ENCODE measurements at places on chromosomes 1 and 21.

GRCh38 chr1:78061825-78062523 lies 16.2 kb downstream of the GIPC2 start:
- DNase-seq, result no peak

DNA sequence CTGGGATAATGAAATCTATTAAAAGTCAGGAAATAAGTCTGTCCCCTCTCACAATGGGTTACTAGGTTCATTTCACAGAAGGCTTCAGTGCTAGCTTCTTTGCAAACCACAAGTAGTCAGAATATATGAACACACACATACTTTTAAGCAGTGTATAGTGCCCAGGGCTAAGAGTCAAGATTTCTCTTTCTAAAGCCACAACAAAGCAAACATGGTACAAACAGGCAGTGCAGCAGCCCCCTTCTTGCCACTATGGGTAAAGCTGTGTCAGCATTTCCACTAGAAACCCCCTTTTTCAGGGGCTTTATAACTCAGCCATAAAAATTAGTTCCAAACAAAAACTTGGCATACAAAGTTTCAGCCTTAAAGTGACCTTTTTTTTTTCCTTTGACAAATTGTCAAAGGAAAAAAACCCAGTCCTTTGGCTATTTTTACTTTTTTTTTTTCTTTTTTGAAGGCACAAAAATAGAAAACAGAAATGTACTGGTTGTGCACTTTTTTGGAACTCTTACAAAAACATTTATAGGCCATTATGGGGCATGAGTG lies 315.4 kb downstream of the LMO4 start:
- DNase-seq, result no peak

GRCh38 chr21:33836408-33836807 lies 79.2 kb downstream of the ATP5PO start:
- no peak for DNase-seq

DNA sequence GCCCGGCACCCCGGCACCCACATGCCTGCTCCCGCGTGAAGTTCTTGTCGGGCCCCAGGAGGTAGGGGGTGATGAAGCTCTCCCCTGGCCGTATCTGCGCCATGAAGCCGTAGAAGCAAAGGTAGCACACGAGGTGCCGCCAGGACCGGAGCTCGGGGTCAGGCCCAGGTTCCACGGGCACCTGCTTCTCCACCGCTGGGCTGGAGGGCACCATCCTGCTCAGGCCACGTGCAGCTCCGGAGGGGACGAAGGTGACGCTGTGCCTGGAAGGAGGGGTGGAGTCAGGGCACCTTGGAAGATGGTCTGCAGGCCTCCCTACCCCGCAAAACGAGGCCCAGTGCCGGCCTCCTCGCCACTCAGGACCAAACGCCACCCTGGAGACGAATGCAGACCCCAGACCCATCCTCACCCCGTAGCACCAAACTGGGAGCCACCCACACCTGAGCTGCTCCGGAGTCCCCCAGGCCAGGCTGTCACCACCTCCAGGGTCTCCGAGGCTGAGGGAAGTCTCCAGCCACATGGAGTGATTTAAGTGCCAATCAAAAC lies 4.4 kb downstream of the SLC19A1 start:
- DNase-seq, result no peak

GRCh38 chr1:51799372-51799771 lies 79.2 kb downstream of the NRDC start:
- DNase-seq, result no peak

DNA sequence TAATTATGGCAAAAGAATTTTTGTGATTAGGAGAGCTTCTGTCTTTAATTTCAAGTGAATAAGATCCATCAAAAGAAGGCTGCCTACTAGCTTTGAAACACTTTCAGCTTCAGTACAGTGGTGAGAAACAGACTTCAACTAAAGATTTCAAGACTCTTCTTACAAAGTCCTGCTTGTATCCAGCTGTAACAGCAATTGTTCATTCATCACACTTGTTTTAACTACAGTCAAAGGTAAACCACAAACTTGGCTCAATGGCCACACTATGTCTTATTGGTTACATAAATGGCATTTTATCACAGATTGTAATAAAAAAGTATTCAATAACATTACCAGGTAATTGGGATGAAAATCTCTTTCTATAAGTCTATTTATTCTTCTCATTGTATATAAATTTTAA lies 59.2 kb downstream of the WARS2 start:
- DNase-seq, result no peak

DNA sequence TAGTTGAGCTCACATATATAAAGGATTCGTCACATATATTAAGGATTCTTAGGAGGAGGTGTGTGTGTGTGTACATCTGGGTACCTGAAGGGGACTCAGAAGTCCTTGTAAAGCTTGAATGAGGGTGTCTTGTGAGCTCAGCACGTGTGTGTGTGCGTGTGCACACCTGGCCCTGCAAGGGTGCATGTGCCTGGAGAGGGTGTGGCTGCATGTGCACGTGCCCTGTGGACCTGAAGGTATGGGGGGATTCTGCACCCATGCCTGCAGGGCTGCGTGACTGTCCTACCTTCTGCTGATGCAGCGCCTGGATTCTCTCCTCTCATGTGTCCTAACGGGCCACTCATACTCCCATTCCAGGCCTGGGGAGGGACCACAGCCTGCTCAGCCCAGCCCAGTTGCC lies 24.0 kb downstream of the EPHA8 start:
- DNase-seq, result no peak

- DNase-seq, result no peak
These were observed 7.1 kb upstream of the TBX19 start for GRCh38 chr1:168273575-168273974.

DNA sequence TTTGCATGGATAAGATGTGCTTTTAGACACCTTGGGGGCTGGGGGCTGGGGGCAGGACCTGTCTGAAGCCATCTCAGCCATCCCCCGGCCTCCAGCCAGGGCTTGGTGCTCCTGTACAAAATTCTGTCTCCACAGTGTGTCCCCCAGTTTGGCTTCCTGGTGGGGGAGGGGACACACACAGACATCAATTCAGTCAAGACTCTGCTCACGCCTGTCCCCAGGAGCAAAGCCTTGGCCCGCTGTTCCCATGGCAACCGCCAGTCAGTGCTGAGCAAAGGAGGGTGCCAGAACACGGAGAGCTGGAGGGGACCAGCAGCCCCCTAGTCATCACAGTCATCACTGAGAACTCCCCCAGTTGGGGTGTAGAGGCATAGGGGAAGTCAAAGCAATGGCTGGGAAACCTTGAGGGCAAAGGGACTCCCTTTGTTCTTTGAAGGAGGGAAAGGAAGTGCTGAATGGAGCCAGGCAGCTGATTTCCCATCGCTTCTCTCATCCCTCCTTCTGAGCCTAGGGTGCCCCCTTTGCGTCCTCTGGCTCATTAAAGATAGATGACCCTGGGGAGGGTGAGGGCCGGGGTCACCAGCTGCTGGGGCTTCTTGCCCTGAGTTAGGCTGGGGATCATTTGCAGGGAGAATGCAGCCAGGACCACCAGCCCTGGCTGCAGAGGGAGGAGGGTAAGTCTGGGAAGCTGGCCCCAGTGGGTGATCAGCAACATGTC lies 134.9 kb upstream of the IPO9 start:
- DNase-seq, result no peak

DNA sequence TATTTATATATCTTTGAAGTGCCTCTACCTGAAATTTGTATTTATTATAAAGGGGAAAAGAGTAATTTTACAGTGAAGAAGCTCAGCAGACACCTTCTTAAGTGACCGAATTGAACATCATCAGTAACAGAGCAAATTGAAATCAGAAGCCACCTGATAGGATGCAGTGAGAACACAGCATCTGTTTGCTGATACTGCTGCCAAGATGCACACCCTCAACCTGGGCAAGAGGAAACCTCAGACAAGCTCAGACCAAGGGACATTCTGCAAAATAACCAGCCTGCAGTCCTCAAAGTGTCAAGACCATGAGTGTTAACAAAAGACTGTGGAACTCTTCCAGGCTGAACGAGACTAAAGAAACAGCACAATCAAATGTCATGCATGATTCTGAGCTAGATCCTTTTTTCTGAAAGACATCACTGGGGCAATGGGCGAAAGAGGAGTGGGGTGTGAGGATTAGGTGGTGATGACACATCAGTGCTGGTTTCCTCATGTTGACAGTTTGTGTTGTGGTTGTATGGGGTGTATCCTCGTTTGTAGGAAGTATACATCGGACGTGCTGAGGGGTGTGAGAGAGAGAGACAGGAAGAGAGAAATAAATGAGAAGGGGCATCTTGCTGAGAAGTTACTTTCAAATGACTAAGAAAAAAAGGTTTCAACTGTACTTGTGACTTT lies 103.7 kb downstream of the ABCA4 start:
- no peak for DNase-seq

GRCh38 chr1:60281360-60281932 lies 207.9 kb upstream of the C1orf87 start:
- no peak for DNase-seq

DNA sequence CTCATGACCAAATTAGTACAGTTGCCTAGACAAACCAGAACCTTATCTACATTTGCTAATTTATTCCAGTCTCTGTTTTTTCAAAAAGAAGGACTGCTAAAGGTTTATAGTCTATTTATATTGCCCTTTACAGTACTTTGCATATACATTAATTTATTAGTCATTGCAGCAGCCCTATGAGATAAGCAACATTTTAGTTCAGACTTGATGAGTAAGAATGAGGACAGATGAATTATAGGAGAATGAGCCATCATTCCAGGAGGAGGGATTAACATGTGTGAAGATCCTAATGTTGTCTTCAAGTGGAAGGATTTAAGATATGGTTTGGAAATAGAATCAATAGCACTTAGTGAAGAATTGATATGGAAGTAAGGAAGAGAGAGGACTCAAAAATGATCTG lies 152.4 kb downstream of the KCTD3 start:
- DNase-seq, result no peak

- DNase-seq, result no peak
These were observed 22.4 kb downstream of the CNIH4 start for GRCh38 chr1:224378855-224379631.

DNA sequence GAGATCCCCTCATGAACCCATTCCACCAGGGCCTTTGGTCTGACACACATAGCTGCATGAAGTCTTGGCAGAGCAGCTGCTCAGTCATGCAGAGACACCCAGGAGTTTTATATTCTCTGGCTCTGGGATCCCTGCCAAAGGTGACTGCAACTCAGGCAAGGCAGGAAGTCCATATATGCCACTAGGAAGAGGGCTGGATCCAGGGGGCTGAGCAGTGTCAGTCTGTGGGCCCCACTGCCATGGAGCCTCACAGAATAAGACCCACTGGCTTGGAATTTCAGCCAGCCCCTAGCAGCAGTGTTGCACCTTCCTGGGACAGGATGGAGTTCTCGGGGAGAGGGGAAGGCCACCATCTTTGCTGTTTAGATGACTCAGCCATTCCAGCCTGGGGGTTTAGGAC lies 199.7 kb downstream of the TBX15 start:
- DNase-seq, result no peak

GRCh38 chr1:59340411-59341307 lies 43.8 kb downstream of the FGGY start:
- no peak for DNase-seq

- peak; percentile 17 for DNase-seq
These were observed 432 bp downstream of the AKT3 start for GRCh38 chr1:243849421-243850201.

- no peak for DNase-seq
These were observed 1.0 kb downstream of the FTCD start for GRCh38 chr21:46154155-46154954.

DNA sequence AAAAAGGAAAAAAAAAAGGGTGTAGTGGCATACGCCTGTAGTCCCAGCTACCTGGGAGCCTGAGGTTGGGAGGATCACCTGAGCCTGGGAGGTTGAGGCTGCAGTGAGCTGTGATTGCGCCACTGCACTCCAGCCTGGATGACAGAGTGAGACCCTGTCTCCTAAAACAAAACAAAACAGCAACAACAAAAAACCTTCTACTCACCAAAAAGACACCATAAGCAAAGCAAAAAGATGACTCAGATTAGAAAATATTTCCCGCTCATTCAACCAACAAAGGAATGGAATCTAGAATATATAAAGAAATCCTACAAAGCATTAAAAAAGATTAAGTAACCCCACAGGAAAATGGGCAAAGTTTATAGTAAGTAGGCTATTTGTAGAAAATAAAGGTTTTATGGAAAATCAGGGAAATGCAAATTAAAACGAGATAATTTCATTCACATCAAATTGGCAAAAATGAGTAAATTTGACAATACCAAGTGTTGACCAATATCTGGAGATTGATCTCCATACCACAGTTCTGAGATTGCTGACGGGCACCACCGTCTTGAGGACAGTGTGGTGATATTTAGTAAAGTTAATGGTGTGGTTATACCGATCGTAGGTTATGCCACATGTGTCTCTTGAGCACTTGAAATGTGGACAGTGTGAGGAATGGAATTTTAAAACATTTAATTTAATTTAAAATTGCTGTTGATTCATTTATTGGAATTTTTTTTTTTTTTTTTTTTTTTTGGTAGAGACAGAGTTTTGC lies 54.0 kb downstream of the PIK3CD start:
- no peak for DNase-seq

Measured in stimulated activated CD4-positive, alpha-beta T cell treated with anti-CD3 and anti-CD28 coated beads, Interleukin-12 subunit alpha, Interleukin-12 subunit beta, amount 100 ng/mL, for 24 hours (primary cell).